ENCODE measurements at places on chromosomes 6 and 20.

DNA sequence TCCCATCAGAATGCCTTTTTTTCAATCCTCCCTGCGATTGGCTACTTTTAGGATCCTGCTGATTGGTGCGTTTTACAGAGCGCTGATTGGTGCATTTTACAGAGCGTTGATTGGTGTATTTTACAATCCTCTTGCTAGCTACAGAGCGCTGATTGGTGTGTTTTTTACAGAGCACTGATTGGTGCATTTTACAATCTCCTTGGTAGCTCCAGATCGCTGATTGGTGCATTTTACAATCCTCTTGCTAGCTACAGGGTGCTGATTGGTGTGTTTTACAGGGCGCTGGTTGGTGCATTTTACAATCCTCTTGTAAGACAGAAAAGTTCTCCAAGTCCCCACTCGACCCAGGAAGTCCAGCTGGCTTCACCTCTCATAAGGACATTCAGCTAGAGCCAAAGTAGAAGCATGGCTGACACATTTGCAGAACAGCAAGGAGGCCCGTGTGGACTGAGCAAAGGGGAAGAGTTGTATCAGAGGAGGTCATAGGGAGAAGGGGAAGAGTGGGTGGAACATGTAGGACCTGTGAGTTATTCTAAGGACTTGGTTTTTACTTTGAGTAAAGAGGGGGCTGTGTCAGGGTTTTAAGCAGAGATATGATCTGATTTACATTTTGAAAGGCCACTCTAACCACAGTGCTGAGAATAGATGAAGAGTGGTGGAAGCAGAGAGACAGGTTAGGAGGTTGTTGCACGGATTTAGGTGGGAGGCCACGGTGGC is 2.6 kb downstream of the ALDH5A1 start:
- no peak for DNase-seq

DNA sequence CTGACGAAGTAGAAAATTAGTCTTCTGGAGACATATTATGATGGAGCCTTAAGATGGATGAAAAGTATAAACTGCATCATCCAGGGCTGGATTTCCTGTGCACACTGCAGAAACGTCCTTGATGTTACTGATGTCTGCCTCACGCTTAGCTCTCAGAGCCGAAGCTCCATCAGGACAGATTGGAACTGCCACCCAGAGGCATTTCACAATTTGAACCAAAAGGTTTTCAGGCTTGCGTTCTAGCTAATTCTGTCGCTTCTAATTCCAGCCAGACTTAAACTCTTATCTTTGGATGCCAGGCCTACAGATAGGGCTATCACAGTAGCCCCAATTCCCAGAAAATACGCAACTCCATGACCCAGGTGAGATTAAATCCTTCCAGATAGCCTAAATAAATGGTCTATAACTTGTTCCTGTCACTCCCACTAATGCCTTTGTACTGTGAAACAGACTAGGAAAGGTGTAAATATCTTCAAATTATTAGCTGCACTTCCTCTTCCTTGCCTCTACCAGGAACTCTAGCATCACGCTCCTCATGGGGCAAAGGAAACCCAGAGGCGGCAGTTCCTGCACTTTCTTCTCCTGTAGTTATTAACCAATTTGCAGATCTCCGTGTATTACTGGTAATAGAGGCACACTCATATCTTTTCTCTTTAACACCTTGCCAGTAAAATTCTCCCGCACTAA is 634.6 kb downstream of the PRKN start:
- no peak for DNase-seq

DNA sequence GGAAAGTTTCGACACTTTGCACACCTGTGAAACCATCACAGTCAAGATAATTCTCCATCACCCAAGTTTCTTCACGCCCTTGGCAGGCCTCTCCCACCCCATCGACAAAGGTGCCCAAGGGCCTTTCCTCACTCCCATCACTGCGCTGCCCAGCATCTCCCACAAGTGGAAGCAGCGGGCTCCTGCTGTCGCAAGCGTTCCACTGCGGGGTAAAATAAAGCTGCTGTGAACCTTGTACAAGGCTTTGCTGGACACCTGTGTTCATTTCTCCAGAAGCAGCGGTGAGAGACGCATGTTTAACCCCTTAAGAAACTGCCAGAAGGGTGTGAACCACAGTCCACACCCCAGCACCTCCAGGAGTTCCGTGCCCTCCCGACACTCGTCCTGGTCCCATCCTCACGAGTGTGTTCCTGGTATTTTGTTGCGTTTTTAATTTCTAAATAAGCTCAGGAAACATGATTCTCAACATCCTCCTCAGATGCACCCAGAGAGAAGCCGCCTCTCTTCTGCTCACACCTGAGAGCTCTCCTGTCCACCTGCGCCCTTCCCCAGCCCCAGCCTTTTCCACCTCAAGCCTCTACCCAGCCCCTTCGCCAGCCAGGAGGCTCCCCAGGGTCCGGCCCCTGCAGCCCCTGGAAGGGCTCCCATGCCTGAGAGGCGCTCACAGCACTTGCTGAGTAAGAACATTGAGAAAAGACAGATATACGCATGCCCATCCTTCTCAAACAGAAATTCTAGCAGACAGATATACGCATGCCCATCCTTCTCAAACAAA is 97.5 kb downstream of the TAF4 start:
- no peak for DNase-seq

DNA sequence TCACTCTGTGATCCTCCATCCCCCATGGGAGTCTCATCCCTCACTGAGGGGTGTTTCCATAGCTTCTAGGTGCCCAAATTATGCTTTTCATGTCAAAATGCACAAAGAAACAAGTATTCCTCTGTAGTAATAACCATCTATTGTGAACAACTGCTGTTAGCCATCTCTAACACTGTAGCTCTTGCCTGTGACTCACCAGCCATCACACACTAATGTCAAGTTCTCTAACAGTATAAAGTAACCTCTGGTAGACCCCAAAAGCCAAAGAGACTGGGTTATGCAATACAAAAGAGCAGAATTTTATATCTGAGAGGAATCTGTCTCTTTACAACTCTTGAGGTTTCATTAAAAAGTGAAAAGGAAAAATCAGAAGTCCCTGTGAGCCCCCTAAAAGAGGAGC is 25.4 kb upstream of the IYD start:
- DNase-seq, result no peak

DNA sequence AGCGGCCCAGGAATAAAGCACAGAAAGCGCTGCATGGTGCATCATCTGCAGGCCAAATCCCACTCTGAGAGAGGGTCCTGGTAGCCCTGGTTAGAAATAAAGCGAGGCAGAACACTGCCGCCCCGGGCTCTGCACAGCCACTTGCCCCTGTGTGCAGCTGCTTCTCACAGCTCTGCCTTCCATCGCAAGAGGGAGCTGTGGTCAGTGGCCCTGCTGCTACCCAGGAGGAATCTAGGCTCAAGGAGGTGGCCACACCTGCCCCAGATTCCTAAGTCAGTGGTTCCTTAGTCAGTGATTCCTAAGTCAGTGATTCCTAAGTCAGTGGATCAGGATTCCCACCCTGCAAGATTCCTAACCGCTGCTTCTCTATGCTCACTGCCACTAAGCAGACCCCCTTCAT is 8.8 kb downstream of the CDH4 start:
- DNase-seq, result no peak

GRCh38 chr6:71367756-71368155 is 79.1 kb downstream of the OGFRL1 start:
- no peak for DNase-seq

DNA sequence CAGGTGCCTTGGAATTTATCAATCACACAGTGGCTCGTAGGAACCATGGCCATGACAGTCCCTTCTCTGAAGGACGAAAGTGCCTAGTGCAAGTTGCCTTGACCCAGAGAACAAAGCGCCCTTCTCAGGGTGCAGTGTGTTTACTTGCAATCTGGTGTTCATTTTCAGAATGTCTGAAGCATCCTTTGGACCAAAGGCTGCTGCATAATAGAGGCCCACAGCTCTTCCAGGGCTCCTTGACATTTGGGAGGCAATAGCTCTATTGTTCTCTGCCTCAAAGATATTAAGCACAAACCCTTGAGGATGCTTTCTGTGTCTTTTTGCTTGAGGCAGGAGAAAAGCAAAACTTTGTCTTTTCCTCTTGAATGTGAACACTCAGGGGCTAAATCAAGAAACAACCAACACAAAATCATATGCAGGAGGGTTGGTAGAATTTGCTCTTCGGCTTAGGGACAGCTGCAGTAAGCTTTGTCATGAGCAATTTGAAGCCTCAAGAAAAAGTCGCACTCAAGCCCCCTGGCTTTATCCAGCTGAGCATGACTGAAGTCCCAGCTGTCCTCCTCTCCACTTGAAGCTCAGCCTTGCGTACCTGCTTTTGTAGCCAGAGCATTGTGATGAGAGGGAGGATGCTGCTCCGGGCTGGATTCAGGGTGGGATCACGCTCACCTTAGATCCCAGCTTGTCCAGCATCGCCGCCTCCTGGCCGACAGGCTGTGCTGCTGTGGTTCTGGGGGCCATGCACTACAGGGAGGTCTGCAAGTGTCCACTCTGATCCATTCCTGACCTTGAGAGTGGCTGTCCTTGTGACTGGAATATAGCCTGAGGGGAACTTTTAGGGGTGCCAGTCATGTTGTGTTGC is 495.4 kb downstream of the CDH26 start:
- no peak for DNase-seq

DNA sequence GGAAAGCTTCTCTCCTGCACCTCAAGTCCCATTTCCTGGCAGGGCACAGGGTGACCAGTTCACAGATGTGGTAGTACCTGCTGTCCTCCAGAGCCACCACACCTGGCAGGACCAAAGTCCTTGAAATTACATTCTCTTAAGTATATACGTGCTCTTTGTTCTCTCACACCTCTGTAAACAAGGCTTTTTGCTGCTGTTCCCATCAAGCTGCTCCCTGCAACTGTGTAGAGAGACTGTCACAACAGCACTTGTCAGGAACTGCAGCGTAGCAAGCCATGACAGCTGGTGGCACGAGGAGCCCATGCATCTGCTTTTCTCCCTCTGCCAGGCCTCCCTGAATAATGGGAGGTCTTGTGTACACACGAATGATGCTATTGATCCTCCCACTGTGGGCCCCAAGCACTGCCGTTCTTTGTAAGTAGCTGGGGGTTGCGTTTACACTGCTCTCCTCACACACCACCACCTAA is 431.8 kb downstream of the CD83 start:
- DNase-seq, result no peak

GRCh38 chr6:151326116-151326825 is 65.1 kb downstream of the ZBTB2 start:
- DNase-seq, result no peak

GRCh38 chr6:110609101-110609500 is 132.7 kb upstream of the SLC22A16 start:
- no peak for DNase-seq

DNA sequence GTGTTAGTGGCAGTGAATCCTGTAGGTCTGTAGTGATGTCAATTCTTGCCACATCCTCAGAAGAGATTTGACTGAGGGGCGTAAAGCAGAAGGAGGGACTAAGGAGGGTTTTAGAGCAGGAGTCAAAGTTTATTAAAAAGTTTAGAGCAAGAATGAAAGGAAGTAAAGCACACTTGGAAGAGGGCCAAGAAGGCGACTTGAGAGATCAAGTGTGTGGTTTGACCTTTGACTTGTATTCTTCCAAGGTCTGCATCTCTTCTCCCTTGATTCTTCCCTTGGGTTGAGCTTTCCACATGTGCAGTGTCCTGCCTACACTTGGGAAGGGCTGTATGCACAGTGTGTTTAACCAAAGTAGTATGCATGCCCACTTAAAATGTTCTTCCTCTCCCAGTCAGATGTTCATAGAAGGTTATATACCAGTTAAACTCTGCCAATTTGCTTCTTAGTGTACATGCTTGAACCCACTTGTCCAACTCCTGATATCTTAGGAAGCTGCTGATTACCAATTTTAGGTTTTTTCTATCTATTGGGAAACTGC is 627.6 kb downstream of the MMUT start:
- DNase-seq, result no peak

GRCh38 chr20:52540509-52540908 is 348.9 kb upstream of the ZFP64 start:
- DNase-seq, result no peak

GRCh38 chr6:114342826-114343781 is at the start of gene HS3ST5:
Gene HS3ST5 (minus strand): TSS chr6:114343023. CDS start chr6:114062845, 280,178 bp downstream.
- DNase-seq, result no peak
